ENCODE measurements at places on chromosomes 1 and 21.

DNA sequence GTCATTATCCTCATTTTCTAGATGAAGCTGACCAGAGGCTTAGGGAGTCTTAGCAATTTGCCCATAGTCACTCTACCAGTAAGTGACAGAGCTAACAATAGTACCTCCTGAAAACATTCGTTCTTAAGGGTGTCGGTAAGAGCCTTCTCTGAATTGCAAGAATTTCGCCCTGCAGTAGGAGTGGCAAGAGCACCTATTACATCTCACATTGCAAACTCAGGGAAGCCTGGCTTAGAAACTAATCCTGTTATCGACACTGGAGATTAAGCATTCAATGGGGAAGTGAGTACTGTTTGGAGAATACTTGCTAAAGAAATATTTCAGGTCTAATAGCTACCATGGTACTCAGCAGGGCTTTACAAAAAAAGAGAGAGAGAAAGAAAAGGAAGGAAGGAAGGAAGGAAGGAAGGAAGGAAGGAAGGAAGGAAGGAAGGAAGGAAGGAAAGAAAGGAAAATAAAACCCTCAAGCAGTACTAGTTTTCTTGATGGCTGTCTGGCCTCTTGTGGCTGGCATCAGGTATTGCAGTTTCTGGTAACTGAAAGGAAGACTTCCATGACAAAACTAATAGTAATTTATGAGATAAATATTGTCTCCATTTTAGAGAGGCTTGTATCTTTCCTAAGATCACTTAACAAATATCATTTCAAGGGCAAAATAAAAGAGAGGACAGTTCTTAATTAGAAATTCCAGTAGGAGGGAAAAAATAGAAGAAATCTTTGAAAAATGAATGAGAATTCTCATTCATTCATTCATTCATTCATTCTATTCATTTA, 10.4 kb downstream of the C1orf226 start:
- no peak for ATAC-seq

- ATAC-seq, result no peak
These were observed 11.8 kb downstream of the PADI4 start for GRCh38 chr1:17319561-17320350.

DNA sequence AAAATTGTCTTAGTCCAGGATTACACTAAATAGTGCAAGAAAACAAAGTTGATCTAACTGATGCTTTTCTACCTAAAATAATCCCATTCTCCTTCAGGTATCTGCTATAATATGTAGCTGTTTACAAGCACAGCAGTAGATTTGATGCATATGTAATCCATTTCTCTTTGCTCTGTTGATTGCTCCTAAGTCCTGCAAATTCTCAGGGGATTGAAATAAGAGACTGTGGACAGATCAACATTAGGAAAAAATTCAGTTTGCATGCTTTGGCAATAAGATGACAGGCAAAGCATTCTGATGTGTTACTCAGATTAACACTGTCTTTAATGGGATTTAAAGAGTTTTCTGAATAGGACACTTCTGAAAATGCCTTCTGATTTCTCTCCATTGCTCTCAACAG, 34.7 kb downstream of the RNF11 start:
- no peak for ATAC-seq

- ATAC-seq, result no peak
These were observed 50.0 kb downstream of the KCNAB2 start for GRCh38 chr1:6095511-6096242.

GRCh38 chr1:26321315-26322041, 3.7 kb downstream of the CD52 start:
- peak; percentile 77 for ATAC-seq

DNA sequence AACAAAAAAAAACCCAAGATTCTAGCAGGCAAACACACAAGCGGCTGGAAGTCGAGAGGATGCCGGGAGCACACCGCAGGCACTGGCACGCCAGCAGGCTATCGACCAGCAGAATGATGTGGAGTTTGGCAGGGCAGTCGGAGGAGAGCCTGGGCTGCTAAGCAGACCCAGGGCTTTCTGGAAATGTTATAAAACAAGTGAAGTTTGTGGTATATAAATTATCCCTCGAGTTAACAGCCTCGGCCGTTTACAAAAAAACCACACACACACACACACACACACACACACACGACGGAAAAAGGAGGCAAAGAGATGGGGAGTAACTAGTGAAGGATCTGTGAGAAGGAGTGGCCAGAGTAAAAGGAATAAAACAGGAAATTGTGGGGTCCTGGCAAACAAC, 87.2 kb upstream of the IVNS1ABP start:
- ATAC-seq, result no peak

GRCh38 chr1:184164536-184164935, 113.0 kb downstream of the TSEN15 start:
- no peak for ATAC-seq

DNA sequence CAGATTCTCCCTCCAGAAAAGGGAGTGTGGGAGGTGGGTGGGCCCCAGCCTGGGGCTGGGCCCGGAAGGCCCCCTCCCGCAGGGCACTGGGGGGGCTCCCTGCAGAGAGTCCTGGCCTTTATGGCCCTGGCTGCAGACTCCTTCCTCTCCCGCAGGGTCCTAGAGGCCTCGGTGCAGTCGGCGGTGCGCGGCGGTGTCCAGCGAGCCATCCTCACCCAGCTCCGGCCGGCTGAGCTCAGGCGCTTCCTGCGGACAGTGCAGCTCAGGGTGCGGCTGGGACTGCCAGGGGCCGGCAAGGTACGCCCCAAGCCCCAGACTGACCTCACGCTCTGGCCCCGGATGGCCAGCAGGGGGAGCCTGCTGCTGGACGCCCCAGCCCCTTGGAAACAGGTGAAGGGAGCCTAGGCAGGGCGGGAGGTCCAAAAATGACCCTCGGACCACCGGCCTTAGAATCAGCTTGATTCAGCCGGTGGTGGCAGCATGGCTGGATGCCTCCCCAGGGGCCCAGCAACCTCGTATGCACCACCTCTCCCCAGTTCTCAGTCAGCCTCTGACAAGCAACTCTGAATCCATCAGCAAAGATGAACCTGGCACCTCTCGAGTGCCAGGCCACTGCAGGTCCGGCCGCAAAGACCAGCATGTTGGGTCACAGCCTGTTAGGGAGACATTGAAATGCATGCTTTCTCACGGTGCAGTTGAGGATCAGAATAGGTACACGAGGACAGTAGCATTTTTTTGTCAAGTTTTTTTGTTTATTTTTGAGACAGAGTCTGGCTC, 20.6 kb downstream of the MTHFR start:
- peak; percentile 59 for ATAC-seq

DNA sequence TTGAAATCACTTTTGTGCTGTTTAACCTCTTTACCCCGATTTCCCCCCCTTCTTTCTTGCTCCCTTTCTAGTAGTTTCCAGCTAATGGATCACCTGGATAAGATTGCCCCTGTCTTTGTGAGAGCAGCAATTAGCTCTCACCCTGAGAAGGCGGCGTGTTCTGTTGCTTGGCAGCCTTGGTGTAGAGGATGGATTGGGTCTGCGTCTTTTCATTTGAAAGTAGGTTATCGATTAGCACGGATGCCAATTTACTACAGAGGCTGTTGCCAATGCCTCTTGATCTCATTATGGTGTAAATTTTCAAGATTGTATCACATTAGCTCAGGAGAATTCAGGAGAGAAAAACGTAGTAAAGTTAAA, 26.4 kb downstream of the KIF26B start:
- no peak for ATAC-seq

GRCh38 chr1:217052626-217053025, 329.4 kb upstream of the ESRRG start:
- no peak for ATAC-seq

DNA sequence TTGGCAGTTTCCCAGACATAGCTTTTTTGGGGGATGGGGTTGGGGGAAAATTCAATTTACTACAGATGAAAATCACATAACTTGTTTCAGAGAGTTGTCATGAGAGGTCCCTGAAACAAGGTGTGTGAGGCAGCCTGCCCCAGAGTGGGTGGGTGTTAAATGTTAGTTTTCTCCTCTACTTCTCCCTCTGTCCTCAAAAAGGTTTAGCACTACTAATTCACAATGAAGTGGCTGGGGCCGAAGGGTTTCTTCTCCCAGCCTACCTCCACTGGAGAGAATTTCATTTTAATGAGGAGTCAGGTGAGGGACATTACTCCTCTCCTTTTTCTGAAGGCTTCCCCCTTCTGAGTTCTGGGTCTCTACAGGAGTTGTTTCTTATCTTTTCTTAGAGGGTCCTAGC, 103.3 kb downstream of the C1orf94 start:
- ATAC-seq, result no peak

DNA sequence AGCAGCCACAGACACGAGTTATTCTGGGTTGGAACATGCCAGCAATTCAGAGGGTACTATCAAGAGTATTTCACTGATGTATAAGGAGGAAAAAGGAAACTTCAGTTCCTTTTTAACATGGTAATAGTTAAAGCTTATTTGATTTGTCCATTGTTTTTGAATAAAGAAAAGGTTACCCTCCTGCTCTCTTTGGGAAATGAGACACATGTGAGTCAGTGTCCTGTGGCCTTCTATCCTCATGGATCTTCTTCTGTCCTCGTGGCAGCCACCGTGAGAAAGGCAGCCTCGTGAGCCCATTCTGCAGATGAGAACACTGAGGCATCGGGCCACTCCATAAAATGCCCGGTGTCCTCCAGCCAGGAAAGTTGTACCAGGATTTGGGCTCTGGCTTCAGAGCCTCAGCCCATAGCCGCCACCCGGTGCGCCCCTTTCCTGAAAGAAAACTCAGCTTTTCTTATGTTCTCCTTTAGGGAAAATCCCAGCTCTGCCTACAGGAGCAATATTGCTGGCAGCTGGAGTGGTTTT, 24.8 kb downstream of the KCNAB2 start:
- ATAC-seq, result no peak

- ATAC-seq, result no peak
These were observed 985 bp downstream of the SYT6 start for GRCh38 chr1:114152508-114153260.

DNA sequence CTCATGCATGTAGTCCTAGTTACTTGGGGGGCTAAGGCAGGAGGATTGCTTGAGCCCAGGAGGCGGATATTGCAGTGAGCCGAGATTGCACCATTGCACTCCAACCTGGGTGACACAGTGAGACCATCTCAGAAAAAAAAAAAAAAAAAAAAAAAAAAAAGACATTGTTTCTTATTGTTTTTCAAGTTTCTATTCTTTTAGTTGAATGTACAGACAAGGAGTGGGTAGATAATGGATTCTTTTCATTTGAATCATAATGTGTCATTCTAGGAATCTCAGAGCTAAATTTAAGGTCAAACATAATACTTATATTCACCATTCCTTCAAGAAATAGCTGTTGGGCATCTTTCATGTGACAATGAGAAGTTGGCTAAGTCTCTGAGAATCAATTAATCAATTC, 157.0 kb upstream of the C21orf91 start:
- ATAC-seq, result no peak

GRCh38 chr21:27813750-27814149, 846.9 kb upstream of the ADAMTS5 start:
- no peak for ATAC-seq

DNA sequence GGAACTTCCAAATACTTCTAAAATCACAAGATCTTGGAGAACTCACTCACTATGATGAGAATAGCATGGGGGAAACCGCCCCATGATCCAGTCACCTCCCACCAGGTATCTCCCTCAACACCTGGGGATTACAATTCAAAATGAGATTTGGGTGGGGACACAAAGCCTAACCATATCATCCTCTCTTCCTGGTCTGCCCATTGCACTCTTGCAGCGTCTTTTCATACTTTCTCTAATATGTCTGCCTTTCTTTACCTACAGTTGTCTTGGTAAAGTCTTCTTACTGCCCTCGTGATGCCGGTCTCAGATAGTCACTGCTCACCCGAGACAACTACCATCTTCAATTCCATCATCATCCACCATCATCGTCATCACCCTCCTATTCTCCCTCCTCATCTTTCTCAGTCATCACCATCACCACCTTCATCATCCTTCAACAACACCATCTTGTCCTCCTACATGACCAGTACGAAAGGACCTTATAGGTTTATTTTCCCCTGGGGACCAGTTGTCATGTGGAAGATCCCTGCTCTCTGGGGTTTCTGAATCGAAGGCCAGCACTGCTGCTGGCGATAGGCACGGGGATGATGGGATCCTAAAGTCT, 58.5 kb upstream of the CASZ1 start:
- no peak for ATAC-seq

DNA sequence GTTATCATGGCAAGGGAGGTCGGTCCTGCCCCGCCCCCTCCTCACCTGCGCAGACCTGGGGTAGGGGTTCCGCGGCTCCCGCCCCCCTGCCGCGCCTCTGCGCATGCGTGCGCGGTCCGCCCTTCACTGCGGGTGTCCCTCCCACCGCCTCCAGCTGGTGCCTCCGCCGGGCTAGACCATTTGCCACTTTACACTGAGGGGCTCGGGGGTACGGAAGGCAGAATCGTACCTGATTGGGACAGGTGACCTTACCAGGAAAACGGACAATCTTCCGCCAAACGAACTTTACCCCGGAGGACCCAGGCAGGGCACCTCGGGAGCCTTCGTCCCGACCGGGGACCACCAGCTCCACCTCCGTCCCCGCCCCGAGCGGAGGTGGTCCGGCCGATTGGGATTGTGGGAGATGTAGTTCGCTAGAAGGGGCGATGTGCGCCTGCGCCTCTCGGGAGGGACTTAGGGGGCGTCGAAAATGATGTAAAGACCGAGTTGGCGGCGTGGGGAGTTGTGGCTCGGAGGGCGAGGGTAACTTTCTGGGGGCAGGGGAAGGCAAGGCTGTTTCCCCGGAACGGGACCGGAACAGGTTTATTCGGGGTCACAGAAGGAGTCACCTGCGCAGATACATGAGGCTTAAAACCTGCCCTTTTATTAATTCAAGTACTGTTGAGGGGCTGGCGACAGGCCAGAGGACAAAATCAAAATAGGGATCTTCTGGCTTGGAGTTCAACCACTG, at the start of gene DNAJC28:
Gene DNAJC28, minus strand, starts transcription at position 344 of the 730 bp plus-strand sequence. CDS start 2,323 bp downstream, outside the sequence.
- peak; percentile 98 for ATAC-seq

GRCh38 chr1:107590900-107591622, 373.9 kb downstream of the VAV3 start:
- ATAC-seq, result no peak

DNA sequence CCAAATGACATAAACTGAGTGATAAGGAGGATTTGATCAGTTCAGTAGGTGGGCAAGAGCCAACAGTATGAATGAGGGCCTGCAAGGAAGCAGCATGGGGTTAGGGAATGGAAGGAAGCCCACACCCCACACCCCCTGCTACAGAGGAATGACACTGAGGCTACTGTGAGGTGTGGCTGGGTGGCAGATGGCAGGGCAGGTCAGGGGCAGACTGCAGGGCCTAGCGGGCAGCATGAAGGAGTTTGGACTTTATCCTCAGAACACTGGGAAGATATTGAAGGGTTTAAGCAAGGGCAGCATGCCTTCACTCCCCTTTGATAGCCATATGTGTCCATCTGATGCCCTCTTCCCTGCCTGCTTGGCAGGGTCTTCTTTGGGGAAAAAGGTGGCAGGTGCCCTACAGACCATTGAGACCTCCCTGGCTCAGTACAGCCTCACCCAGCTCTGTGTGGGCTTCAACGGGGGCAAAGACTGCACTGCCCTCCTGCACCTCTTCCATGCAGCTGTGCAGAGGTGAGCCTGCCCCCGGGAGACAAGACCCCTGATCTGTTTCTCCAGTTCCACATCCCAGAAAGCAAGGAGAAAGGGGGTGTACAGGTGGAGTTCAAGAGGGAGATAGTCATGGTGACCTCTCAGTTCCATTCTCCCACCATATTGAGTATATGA, 4.1 kb upstream of the LENEP start:
- ATAC-seq, result no peak

GRCh38 chr1:231357831-231358354, 19.8 kb downstream of the SPRTN start:
- peak; percentile 72 for ATAC-seq

All from activated CD4-positive, CD25-positive, alpha-beta regulatory T cell treated with anti-CD3 and anti-CD28 coated beads, Interleukin-2, amount 50 U/mL, for 24 hours (primary cell).